SW480 (cell line): ENCODE measurements at places on chromosomes 4 and X.
A peak's percentile ranks its signal among the peaks of the same experiment; 100 is the strongest.

DNA sequence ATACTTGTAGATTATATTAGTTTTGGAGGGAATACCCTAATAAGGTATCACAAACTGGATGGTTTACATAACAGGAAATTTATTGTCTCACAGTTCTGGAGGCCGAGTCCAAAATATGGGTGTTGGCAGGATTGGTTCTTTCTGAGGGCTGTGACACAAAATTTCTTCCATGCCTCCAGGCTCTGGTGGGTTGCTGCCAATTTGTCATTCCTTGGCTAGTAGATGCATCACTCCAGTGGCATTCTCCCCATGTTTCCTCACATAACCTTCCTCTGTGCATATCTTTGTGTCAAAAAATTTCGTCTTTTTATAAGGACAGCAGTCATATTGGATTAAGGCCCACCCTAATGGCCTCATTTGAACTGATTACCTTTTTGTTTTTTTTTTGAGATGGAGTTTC, 49.3 kb downstream of the APELA start:
- DNase-seq: no peak

GRCh38 chr4:43274376-43274775, 381.9 kb downstream of the GRXCR1 start:
- no peak for DNase-seq

GRCh38 chrX:13898083-13898482, 81.2 kb upstream of the GPM6B start:
- peak; percentile 7 for DNase-seq

GRCh38 chr4:61332693-61333092, 132.6 kb downstream of the ADGRL3 start:
- no peak for DNase-seq

DNA sequence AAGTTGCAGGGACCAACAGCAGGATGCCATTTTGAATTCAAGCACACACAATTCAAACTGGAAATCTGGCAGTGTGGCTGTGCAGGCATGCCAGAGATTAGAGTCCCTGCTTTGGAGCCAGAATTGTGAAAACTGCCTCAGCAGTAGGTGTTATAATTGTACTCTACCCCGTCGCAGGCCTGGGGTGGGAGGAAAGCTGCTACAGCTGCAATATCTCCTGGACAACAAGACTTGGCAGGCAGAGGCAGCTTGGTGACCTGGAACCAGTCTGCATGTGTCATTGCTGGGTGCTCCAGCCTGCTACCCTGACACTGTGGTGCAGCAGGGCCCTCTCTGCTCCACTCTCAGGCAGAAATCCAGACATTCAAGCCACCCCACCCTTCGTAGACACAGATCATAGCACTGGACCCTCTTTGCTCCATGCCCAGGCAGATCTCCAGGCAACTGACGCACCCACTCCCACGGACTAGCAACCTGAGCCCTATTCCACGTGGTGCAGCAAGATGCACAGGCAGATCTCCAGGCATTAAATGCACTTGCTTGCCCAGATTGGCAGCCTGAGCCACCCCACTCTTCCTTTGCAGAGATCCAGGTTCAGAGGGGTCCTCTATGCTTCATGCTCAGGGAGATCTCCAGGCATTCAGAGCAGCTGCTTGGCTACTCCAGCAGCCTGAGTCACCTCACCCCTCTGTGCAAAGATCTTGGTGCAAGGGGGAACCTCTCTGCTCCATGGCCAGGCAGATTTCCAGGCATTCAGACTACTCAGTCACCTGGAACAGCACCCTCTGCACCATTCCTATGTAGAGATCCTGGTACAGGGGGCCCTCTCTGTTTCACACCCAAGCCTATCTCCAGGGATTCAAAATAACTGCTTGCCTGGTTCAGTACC, 140.5 kb downstream of the LRBA start:
- no peak for DNase-seq

DNA sequence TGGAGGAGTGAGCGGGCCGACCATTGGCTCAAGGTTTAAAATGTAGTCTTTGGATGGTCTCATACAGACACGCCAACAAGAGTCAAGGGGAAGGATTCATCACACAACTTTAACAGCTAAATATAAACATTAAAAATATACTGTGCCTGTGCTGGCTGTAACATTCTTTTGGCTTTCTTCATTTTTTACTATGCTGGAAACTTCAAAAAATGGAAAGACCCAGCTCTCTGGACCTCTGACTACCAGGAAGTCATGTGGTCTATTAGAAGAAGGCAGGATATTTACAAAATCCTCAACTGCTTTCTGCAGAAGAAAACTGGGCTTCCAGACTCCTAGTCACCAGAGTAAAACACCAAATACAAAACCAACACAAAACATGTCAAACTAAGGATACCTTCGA, 49.8 kb upstream of the KLF3 start:
- no peak for DNase-seq

GRCh38 chr4:143773998-143774895, 73.8 kb upstream of the FREM3 start:
- DNase-seq: peak; percentile 50

DNA sequence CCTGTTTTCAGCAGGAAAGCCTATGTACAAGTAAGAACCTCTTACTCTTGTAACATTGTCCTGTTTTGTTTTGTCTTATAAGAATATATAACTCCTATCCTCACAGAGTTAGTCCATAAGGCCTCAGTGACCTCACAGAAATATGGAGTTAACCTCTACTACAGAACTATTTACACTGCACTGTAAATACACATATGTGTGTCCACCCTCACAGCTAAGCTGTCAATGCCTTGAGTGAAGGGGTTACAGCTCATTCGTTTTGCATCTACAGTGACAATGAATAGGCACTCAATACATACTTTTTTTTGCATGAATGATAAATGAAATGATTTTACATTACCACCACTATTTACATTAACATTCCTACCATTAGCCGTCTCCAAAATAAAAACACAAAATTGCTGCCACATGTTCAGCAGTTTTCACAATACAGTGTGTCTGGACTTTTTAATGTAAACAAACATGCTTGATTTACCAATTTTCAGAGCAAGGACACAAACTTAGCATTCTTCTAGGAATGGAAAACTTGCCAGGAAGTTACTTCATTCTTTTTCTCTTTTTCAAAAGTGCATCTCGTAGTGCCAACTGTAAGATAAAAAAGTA, 9.5 kb upstream of the NAAA start:
- DNase-seq: no peak

DNA sequence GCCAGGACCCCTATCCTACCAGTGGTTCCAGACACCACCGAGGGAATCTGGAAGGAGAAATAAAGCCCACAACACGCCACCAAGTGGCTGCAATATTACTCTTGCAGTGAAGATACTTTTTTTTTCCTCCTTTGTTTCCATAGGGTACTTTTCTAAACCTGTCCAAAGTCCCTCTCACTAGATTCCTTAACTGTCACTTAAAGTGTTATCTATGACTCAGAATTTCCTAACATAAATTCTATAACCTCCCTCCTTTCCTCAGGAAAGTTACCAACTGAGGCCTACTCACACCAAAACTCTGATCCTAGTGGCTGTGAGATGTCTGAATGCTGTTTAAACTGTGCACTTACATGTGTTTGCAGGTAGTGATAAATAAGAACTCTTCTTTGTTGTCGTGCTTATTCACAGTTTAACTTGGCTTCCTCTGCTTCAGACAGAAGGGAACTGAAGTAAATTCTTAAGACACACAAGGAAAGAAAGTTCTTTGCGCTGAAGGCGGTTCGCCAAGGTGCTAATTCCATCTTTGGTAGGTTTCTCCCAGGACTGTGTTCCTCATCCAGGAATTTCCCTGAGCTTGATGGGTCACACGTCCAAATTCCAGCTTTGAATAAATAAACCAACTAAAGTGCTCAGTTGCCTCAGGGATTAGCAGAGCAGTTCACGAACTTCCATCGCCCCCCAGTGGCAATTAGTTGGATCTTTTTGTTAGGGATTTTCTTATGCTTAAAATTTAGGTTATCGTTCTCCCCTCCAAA, 10.7 kb upstream of the HCCS start:
- no peak for DNase-seq

GRCh38 chr4:4829837-4830236, 29.6 kb upstream of the MSX1 start:
- DNase-seq: no peak

- peak; percentile 86 for DNase-seq
Observed at GRCh38 chrX:73577361-73577760, 14.4 kb downstream of the CHIC1 start.
